ENCODE measurements at places on chromosomes 5 and 9. TPM values are rescaled to one million over a fixed set of nuclear protein-coding genes. Genes with fewer than 3 reads are reported as not detected.

SLCO4C1 gene
- total RNA-seq = under 0.01 TPM

PCDH12 gene
- 9.2 TPM for total RNA-seq

PCDHGB5 gene
- total RNA-seq = 21.7 TPM

TEX48 gene
- not detected for total RNA-seq

INSL4 gene
- total RNA-seq = not detected

SLIT3 gene
- 13.2 TPM for total RNA-seq

PHF24 gene
- total RNA-seq = not detected

PDLIM4 gene
- total RNA-seq = 19.4 TPM

WDR38 gene
- total RNA-seq = not detected

TMEM174 gene
- not detected for total RNA-seq

IL5 gene
- not detected for total RNA-seq

TMED9 gene
- 244 TPM for total RNA-seq

CMYA5 gene
- 0.18 TPM for total RNA-seq

C9 gene
- not detected for total RNA-seq

SPATA31A7 gene
- not detected for total RNA-seq

SLC2A6 gene
- 50.4 TPM for total RNA-seq

CSF2 gene
- 2.3 TPM for total RNA-seq

SNCAIP gene
- not detected for total RNA-seq

CER1 gene
- not detected for total RNA-seq

SPATA31A3 gene
- not detected for total RNA-seq

GABRA1 gene
- not detected for total RNA-seq

ARSI gene
- total RNA-seq = 0.32 TPM

CCL19 gene
- total RNA-seq = not detected

PCDHGA1 gene
- total RNA-seq = 0.54 TPM

CCDC192 gene
- not detected for total RNA-seq

CDH10 gene
- total RNA-seq = not detected

Data from cardiac atrium fibroblast (primary cell).